ENCODE measurements at places on chromosomes 4 and X.

DNA sequence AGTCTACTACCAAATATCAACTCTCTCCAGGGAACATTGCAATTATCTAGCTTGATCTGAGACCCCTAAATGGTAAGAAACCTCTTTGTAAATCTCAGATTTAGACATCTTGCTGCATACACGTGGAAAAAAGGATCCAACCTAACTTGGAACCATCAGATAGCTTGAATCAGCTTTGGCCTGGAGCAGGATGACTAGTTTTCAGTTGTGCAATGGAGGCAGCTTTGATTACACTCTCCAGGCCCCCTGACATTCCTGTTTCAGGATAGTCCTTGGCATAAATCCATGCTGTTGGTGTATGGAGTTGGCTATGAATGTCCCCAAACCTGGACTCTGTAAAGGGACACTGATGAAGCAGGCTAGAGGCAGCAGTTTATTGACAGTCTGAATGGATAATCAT, 1061.9 kb upstream of the TENM3 start:
- no peak for DNase-seq

DNA sequence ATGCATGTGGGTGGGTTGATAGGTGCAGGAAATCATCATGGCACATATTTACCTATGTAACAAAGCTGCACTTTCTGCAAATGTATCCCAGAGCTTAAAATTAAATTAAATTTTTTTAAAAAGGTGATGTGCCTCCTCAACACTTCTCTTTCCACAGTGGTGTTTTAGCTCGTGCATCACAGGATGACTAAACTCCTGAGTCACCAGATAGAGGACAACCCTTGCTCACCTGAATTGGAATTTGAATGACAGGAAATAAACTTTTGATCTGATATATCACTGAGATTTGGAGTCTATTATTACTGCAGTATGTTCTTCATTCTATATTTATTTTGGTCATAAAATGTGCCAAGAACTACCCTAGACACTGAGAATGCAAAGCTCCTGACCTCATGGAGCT, 185.3 kb downstream of the MAPK10 start:
- DNase-seq: no peak

DNA sequence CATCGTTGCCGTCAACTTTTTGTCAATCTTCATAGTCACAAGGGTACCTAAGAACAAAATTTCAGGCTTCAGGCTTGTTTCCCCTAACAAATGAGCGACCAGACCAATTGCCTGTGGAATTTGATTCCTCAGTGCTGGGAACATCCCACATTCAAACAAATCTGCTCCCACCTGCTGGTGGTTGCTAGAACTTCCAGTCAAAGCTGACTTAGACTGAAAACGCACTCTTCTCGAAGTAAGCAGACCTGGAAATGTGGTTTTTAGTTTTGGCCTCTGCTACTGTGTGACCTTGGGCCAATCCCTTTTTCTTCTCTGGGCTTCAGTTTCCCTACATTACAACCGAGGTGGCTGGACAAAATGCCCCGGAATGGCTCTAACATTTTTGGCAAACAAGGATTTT, 1.8 kb upstream of the GABRQ start:
- DNase-seq: peak; percentile 15

- DNase-seq: no peak
These were observed 8.2 kb downstream of the CLOCK start for GRCh38 chr4:55538531-55538930.

GRCh38 chr4:119664168-119664907, 35.7 kb upstream of the PDE5A start:
- DNase-seq: no peak

GRCh38 chrX:8140986-8141744, 29.9 kb downstream of the VCX2 start:
- no peak for DNase-seq

DNA sequence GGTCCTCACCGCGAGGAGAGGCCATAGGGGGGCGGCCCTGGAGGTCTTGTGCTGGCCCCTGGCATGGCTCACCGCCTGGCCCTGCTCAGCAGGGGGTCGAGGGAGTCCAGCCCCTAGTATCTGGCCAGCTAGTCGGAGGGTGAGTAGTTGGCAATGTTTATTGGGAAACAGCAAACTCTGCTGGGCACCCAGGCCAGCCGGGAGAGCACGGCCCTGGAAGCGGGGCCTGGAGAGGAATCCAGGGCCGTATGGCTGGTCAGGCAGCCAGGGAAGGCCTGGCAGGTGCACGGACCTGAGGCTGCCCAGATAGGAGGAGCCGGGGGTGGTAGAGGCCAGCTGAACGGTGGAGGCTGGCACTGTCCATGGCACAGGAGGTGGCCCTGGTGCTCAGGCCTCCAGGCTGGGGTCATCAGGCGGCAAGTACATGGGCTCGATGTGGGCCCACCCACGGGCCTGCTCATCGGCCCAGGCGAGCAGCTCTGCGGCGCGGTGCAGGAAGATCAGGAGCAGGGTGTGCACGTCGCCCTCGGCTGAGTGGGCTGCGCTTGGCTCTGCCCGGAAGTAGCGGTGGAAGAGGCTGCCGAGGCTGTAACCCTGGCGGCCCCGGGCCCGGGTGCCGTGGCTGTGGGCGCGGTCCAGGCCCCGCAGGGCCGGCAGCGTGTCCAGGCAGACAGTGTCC, 1.4 kb downstream of the TREX2 start:
- no peak for DNase-seq

GRCh38 chr4:132767901-132768300, 381.2 kb upstream of the PCDH10 start:
- DNase-seq: no peak

DNA sequence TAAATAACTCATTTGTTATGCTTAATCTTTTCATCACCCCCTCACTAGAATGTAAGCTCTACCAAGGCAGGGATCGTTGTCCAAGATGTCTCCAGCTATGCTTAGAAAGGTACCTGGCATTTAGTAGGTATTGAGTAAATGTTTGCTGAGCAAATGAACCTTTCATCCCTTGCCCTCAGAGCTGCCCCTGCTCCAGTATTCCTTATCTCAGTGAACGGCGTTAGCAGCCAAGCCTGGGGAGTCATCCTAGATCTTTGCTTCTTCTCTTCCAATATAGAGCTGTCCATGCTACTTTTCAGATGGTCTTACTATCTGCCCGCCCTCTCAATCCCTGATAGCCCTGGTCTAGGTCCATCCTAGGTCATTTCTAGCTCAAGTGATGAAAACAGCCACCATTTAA, 188.4 kb downstream of the NR3C2 start:
- no peak for DNase-seq

DNA sequence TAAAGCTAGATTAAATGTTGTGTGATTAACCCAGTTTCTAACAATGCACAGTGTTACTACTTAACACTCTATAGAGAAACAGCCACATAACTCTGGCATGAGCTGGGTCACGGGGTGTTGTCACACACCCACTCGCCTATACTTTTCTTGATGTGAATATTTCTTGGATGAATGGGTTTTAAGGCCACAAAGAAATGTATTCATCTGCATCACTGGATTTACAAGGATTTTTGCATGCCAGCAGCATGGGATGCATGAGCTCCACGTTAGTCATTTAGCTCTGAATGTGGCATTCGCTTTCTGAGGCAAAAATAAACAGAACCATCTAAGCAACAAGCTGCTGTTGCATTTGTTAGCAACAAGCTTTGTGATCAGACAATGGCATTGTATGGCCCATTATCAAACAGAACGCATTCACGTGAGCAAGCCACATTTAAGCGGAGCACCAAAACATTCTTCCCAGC, 89.7 kb downstream of the LRP2BP start:
- peak; percentile 100 for DNase-seq

DNA sequence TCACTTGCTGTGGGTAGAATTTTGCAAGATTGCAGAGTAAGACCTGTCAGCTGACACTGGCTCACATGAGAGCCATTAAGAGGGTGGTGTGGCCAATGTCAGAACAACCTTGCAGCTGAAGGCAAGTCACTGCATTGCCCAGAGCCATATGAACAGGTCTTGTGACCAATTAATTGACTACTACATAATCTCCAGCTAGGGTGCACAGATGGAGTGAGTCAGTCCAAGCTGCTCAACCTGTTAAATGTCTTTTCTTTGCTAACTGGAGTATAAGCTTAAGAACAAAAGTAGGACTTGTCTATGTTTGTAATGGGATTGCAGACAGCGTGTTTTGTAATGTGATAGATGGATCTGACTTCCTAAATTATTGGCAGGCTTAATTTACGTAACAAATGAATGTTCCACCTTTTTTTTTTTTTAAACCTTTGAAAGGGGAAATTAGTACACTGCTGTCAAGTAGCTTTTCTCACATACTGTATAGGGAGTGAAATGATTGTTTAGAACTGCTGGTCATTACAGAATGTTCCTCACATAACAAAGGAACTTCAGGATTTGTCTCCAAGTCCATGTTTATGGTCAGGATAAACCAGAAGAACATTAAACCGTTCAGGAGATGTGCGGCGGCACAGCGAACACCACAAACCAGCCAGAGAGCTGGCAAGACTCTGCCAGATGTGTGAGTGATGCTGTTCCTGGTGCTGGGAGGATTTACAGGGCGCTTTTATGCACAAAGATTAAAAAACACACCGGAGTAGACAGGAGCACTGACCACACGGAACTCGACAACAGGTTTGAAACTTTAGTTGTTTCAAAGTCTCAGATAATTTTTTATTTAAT, 37.0 kb downstream of the FNIP2 start:
- peak; percentile 99 for DNase-seq

DNA sequence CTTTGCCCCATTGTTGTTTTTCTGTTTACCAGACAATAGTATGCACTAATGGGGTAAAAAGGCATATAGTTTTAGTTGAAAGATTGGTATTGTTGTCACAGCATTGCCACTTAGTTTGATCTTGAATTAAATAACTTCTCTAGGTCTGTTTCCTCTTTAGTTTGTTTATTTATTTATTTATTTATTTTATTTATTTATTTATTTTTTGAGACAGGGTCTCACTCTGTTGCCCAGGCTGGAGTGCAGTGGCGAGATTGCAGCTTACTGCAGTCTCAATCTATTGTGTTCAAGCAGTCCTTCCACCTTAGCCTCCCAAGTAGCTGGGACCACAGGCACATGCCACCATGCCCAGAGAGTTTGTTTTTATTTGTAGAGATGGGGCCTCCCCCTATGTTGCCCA, 138.6 kb downstream of the KDM6A start:
- no peak for DNase-seq

GRCh38 chr4:14110407-14110806, 482.9 kb upstream of the BOD1L1 start:
- DNase-seq: no peak

- DNase-seq: no peak
These were observed 80.2 kb downstream of the HTRA3 start for GRCh38 chr4:8349664-8350236.

- DNase-seq: peak; percentile 89
These were observed 61.7 kb upstream of the GUCY1A1 start for GRCh38 chr4:155604718-155605626.

- no peak for DNase-seq
These were observed 1.5 kb upstream of the CPLX1 start for GRCh38 chr4:827209-828081.

DNA sequence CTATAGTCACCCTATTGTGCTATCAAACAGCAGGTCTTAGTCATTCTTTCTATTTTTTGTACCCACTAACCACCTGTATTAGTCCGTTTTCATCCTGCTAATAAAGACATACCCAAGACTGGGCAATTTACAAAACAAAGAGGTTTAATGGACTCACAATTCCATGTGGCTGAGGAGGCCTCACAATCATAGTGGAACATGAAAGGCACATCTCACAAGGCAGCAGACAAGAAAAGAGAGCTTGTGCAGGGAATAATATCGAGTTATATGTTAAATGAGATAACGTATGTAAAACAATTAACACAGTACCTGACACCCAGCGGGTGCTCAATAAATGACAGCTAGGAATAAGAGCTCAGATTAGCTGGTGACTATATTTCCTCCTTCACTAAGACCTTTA, 88.1 kb upstream of the WDR44 start:
- no peak for DNase-seq

DNA sequence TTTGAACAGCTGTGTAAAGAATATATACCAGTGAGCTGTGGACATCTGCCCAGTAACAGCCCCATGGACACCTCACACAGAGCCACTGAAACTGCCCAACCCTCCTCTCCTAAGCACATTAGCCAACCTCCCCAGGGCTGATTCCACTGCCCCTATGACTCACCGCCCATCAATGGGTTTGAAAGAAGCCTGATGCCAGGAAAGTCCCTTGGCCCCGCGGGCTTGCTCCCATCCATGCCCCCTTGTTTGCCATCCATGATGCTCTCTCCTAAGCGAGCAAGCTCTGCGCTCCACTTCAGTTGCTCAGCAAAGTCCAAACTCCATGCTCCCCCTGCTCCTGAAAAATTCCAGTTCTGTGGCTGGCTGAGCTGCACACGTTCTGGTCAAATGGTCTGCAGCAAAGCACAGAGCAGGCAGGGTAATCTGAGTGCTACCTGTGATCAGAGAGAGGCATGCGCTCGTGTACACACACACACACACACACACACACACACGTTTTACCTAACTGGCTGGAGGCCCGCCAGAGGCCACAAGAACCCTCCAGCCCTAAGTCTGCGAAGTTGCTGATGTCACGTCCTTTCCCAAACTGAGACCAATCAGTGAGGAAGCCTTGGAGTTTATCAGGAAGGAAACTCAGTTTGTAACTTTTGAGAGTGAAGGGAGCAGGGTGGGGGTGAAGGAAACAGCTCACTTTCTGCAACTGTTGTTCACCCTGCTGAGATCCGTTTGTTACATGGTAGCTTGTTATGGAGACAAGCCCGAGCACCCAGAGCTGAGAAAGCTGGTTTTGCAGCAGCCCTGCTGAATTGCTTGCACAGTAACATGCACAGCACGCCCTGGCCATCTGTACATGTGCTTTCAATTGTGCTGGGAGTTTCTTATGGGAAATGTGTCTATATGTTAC, at the start of gene ASB9:
ASB9 (minus strand) TSS at position 466 of the 904 bp plus-strand sequence; CDS start at position 257, 209 bp downstream.
- DNase-seq: no peak

GRCh38 chrX:41846714-41847113, 76.6 kb downstream of the CASK start:
- no peak for DNase-seq

DNA sequence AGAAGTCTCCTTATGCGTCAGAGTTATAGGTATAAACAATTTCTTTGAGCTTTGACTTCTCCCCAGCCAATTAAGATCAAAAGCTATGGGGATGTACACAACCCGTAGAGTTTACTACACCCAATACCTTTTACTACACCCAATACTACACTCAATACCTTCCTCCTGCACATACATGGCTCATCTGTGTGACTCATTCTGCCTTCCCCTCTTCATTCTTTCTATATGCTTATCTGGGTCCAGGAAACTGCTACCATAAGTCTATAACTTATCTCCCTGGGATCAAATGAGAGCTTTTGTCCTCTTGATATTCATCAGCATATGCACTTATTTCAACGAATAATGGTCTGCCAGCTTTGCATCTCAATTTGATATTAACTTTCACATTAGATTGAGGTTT, 28.2 kb downstream of the ANKRD50 start:
- no peak for DNase-seq

DNA sequence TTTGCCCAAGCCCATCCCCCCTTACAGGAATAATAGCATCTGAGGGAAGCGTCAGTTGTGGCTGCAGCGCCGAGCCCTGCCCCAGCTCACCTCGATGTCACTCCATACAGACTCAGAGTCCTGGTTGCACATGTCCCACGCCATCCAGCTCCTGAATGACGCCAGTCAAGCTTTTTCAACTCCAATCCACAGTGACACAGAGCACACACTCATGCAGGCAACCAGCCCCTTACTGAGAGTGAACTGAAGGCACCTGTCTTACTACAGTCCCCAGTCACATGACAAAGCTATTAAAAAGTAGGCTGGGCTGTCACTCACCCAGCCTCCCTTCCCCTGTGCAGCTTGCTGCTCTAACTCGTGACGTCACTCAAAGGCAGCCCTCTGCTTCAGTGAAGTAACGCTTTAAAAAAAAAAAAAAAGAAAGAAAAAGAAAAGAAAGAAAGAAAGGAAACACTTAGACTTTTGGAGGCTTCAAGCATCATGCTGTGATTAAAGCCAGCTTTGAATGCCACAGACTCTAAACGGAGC, at the start of gene PPARGC1A:
PPARGC1A (minus strand) TSS at position 234 of the 528 bp plus-strand sequence; CDS start at position 144, 90 bp downstream.
- peak; percentile 91 for DNase-seq

GRCh38 chrX:6386837-6387236, 148.1 kb downstream of the VCX3A start:
- DNase-seq: no peak

Measured in retinal pigment epithelial cell (primary cell).